ENCODE measurements at places on chromosomes 6 and 20.

- DNase-seq, result peak; percentile 54
These were observed 78.0 kb downstream of the PTPN1 start for GRCh38 chr20:50588034-50588736.

DNA sequence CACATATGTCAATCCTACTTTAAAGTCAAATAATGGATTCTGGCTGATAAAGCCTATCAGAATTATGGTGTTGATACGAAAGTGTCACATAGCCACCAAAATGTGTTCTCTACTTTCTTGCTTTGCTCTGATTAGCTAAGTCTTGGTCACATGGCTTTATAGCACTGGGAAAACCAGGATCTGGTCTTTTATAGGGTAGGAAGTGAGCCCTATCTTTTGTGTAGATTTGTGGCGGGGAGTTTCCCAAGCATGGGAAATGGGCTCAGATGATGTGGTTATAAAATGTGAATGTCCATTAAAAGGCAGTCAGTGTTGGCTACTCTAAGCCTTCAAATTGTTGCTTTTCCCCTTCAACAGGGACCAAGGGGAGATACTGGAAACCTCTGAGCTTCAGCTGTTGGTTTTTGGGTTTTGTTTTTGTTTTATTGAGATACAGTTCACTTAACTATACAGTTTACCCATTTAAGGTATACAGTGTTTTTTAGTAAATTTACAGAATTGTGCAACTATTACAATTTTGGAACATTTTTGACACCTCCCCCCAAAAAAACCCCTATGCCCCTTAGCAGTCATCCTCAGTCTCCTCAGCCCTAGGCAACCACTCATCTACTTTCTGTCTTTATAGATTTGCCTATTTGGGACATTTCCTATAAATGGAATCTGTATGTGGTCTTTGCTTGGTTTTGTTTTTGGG, 12.2 kb downstream of the RRP36 start:
- DNase-seq, result no peak

- no peak for DNase-seq
These were observed 31.7 kb downstream of the MAP3K4 start for GRCh38 chr6:161023316-161023715.

GRCh38 chr20:18258126-18258860, 30.0 kb upstream of the ZNF133 start:
- DNase-seq, result no peak

DNA sequence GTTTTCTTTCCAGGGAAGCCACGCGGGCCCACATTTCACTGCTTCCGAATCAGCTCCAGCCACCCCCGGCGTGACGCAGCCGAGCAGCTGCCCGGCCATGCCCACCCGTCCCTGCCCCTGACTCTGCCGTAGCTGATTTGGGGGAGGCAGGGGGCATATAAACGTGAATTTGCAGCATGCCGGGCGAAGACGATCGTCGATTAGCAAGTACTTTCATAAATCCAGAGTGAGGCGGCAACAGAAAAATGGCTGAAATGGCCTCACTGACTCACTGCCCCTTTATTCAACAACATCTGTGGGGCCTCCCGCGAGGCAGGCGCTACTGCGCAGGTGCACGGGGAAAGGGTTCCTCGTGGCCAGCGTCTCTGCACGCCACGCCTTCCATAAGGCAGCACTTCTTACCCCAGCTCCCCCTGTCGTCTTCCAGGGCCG, 118.0 kb downstream of the DLL1 start:
- no peak for DNase-seq

GRCh38 chr20:11675920-11676629, 241.6 kb upstream of the BTBD3 start:
- DNase-seq, result no peak

DNA sequence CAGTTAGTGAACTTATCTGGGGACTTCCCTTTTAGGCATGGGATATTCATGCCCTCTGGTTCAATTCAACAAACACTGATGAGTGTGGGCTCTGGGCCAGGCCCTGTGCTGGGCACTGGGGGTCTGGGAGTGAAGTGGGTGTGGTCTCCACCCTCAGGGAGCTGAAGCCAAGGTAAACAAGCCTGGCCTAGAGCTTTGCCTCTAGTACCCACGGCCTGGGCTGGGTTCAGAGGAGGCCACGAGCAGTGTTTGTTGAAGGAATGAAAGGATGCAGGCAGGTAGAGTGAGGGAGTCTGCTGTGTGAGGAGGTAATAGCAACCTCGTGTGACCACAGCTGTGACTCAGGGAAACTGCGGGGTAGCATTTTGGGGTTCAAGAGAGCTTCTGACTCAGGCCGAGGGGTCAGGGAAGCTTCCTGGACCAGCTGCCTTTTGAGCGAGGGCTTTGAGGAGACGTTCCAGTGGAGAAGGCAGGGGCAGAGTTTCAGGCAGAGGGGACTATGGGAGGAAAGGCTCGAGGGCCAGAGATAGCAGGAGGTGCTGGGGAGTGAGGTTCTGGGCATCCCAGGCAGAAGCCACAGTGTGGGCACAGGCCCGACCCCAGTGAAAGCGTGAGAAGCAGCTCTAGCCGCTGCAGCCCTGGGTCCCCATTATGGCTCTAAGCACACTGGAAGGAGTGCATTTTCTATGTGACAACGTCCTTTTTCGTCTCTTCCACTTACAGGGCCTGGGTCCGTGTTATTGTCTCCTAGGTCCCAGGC, 5.6 kb downstream of the MYLK2 start:
- no peak for DNase-seq

DNA sequence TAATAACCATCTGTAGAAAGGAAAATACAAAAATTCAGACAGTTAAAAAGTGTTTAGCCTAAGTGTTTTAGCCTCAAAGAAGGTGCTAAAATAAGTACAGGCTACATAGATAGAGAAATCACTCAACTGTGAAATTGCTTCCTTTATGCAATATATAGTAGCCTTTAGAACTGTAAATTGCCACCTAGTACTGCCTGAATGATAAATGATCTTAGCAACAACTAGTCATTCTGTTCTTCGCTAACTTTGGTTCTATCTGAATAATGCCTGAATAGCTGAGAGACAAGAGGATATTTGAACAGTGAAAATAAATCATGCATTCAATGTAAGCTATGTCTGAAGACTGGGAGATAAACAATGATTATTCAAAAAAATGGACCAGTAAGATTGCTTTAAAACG, 603.3 kb upstream of the PTCHD4 start:
- DNase-seq, result no peak

DNA sequence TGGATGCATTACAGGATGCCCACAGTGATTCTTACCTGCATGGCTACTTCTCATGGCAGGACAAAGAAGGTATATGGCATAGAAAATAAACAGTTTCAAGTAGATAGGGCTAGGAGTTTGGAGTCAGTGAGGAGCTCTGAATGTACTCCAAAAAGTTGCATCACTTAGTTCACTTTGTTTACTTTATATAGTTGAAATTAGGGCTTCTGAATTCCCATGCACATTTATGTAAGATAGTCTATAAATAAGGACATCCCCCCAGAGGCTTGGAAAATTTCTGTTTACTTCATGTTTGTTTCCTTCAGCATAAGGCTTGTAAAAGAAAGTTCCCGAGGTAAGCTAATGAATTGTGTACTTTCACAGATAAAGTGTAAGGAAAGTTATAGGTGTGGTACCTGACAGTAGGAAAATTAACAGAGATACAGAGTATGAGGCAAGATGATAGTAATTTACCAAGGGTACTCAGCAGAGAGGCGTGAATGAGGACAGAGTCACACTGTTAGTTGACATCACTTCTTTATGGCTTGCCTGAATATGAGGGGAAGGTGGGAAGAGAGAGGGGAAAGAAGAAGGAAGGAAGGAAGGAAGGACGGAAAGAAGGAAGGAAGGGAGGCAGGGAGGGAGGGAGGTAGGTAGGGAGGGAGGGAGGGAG, 51.1 kb downstream of the ADTRP start:
- DNase-seq, result no peak

- peak; percentile 77 for DNase-seq
These were observed 57.4 kb upstream of the DDR1 start for GRCh38 chr6:30826961-30827342.
